ENCODE measurements at places on chromosomes 7 and 10. TPM values are rescaled to one million over a fixed set of nuclear protein-coding genes. Genes with fewer than 3 reads are reported as not detected.

Gene AFAP1L2
- 23.5 TPM for total RNA-seq

Gene RBP3
- not detected for total RNA-seq

Gene OR2AE1
- total RNA-seq = not detected

Gene ELFN1
- 0.37 TPM for total RNA-seq

Gene OSBPL3
- total RNA-seq = 11.4 TPM

Gene SEMA3D
- total RNA-seq = 0.01 TPM

Gene SLC26A5
- total RNA-seq = not detected

Gene AEBP1
- 0.06 TPM for total RNA-seq

Gene NPSR1
- not detected for total RNA-seq

Gene FAM241B
- total RNA-seq = 15.6 TPM

Gene HTRA1
- 52.0 TPM for total RNA-seq

Gene LRRC61
- total RNA-seq = 0.07 TPM

Gene SLC18A3
- total RNA-seq = not detected

Gene HMX2
- 0.10 TPM for total RNA-seq

Gene SFTPA2
- total RNA-seq = not detected

Gene EIF4H
- total RNA-seq = 366 TPM

Gene CPXM2
- not detected for total RNA-seq

Gene TEX36
- total RNA-seq = not detected

Gene IFRD1
- total RNA-seq = 26.7 TPM

Gene SCRN1
- 59.0 TPM for total RNA-seq

Gene CALCR
- total RNA-seq = not detected

Gene PMPCB
- 69.3 TPM for total RNA-seq

Gene ANKIB1
- total RNA-seq = 18.2 TPM

Gene AQP1
- total RNA-seq = 0.52 TPM

Gene TMEM130
- 0.31 TPM for total RNA-seq

Gene RSPH10B
- total RNA-seq = 0.05 TPM

Gene SPDYE11
- total RNA-seq = not detected
